ENCODE measurements at places on chromosomes 6 and 20.

DNA sequence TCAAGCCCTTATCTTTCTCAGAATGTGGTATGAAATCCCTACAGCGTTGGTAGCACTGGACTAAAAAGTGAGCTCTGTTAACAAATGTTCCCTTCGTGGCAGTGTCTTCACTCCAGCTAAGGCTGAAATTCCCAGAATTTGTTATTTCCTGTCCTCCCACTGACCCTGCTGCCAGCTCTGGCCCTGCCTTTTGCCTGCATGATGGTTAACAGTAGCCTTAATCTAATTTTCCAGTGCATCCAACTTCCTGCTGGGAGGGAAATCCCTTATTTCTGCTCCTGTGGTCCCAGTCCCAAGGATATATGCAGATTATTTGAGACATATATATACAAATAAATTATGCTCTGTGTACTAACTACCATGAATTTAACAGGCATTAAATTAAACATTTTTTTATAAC is 157.2 kb upstream of the CARMIL1 start:
- DNase-seq: peak; percentile 69

DNA sequence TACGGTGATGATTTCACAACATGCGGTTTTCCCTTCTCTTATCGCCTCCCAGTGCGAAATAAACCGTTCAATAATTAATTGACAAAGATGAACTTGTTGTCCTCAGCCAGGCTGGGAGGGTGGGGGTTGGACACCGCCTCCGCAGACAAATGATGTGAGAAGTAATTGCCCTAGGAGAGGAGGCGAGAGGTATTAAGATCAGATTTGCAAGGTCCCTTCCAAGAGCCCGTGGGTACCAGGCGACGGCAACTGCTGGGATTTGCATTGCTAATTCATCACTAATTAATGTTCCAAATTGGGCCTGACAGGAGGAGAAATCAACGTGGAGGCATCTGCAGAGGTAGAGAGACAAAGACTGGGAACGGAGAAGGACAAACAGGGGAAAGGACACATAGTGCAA is 90.2 kb upstream of the CCDC167 start:
- no peak for DNase-seq

DNA sequence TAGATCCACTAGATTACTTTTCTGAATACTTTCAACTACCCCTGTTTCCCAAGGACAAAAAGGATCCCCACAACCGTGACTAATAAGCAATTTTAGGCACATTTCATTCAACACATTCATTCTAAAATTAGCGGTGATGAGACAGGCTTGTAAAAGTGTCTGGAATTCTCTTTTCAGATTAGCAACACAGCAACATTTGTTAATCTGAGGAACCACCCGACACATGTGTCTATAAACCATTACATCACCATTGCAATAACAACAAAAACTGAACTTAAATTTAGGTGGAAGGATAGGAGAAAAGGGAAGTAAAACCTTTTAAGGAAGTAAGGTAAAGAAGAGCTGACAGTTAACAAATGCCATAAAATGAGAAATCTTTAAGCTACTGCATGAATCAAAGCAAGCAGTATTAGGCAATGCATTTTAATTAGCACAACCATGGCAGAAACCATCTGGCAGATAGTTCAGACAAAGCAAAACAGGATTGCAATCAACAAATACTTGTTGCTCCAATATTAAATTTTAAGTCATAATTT is 49.1 kb downstream of the MAP3K7 start:
- no peak for DNase-seq

DNA sequence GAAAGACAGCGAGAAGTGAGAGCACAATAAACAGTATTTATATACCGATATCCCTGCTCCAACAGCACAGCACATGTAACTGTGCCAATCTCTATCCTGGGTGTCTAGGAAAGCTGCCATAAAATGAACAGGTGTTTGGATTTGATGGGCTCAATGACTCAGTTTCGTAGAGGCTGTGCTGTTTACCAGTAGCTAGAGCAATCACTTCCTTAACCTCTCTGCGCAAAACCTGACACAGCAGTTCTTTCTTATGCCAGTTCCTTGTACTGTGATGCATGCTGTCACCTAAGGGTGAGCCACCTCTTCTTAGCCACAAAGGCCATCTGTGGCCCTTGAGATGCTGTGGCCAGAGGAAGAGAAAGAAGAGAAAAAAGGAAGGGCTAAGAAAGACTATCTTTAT is 59.3 kb downstream of the SHPRH start:
- DNase-seq: no peak

GRCh38 chr6:159829526-159829925 is 29.4 kb downstream of the PNLDC1 start:
- DNase-seq: no peak

- no peak for DNase-seq
Observed at GRCh38 chr6:143540192-143540591, 28.7 kb upstream of the FUCA2 start.

DNA sequence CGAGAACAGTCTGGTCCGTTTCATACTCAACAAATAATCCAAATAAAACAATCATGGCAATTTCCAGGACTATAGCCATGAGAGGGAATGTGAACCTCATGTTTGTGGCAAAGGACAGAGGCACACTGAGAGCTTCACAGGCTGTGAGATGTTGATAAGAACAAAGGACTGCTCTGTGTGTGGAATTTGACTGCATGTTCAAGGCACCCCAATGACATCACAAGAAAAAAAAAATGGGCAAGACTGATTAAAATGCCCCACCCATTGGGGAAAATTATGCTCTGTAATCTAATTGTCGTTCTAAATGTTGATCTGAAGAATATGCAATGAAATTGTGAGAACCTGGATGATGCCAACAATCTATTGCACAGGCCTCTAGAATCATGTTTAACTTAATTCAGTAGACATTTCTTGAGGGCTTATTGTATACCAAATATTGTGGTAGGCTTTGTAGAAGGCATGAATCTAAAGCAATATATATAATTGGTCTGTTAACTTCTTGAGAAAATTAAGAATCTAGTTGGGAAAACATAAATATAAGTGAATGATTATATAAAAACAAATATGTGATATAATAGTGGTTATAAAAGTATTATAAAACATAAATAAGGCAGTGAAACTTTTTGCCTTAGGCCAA is at the start of gene RHAG:
RHAG (minus strand) TSS at position 127 of the 637 bp plus-strand sequence; CDS start at position 100, 27 bp downstream.
- DNase-seq: no peak
